H1 (cell line): ENCODE measurements at places on chromosomes 6 and 20.

DNA sequence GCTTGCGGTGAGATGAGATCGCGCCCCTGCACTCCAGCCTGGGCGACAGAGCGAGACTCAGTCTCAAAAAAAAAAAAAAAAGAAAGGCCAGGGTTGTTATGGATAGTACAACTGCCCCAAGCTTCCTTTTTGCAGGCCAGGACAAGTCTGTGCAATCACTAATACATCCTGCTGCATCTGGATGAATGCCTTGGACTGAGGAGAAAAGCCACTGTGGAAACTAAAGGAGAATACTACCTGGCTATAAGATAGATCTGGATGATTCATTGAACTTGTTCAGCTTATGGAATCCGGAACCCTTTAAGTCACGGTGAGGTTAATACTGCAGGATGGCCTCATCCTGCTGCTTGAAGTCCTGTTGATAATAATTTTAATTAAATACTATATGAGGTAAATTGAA, 278.2 kb downstream of the TFAP2A start:
- no peak for DNase-seq

DNA sequence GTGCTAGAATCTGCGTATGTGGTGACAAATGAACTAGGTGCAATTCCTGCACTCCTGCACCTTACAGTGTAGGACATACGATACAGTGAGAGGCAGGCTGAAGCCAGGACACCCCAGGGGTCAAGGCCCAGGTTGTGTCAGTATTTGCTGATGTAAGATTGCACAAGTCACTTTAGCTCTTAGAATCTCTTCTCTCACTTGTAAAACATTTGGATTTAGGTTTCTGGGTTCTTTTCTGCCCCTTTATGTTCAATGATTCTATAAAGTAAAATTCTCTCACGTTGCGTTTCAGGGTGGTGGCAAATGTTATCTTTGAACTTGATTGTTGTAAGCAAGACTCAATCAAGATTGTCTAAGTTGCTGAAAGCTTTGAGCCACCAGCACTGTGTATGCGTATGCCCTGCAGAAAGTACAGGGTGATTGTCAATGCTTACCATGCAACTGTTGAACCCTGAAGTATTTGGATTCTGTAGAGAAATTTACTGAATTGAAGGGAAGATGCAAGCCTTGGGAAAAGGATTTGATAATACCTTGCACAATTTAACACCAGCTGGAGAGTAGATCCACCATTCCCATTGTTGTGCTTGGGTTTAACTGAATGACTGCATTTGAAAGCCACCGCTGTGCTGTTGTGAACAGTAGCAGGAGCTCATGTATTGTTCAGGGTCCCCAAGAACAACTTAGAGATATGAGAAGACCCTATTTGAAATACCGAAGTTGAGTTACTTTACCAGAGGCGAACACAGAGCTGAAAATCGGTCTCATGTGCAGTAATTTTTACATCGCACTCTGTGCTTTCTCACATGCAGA, 106.1 kb upstream of the CITED2 start:
- no peak for DNase-seq

DNA sequence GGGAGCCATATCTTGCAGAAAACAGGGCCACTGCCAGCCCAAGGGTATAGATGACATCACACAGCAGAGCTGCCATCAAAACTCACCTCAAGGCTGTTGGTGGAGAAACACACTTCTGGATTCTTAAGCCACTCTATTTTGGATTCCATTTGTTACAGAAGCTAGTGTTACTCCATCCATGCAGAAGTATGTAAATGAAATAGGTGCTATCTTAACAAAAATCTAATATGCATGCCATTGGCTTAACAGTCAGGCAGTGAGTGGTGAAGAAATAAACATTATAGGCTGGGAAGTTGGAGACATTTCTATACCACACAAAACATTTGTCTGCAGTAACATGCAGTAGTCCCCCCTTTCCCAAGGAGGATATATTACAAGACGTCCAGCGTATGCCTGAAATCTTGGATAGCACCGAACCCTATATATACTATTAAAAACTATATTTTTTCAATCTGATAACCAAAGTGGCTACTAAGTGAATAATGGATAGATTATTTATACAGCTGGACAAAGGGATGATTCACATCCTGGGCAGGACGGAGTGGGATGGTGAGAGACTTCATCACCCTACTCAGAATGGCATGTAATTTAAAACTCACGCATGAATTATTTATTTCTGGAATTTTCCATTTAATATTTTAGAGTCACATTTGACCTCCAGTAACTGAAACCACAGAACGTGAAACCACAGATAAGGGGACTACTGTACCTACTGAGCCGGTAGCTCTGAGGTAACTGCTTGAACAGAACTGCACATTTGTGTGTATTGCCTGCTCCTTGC, 160.0 kb upstream of the PLN start:
- DNase-seq, result no peak

DNA sequence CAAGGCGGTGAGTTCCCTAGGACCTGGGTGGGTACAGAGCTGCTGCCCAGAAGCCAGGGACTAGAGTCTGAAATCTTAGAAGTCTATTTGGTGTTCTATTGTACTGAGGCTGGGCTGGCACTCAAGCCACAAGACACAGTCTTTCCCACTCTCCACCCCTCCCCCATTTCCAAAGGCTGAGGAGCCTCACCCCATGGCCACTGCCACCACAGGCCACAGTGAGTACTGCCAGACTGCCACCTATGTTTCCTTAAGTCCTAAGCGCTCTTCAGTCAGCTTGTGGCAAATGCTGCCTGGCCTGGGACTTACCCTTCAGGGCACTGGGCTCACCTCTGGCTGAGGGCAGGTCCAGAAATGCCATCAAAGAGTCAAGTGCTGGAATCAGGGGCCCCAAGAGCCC, 469.3 kb downstream of the HAO1 start:
- DNase-seq, result no peak

- no peak for DNase-seq
Measured at GRCh38 chr6:156191895-156192294, 585.3 kb upstream of the ARID1B start.

DNA sequence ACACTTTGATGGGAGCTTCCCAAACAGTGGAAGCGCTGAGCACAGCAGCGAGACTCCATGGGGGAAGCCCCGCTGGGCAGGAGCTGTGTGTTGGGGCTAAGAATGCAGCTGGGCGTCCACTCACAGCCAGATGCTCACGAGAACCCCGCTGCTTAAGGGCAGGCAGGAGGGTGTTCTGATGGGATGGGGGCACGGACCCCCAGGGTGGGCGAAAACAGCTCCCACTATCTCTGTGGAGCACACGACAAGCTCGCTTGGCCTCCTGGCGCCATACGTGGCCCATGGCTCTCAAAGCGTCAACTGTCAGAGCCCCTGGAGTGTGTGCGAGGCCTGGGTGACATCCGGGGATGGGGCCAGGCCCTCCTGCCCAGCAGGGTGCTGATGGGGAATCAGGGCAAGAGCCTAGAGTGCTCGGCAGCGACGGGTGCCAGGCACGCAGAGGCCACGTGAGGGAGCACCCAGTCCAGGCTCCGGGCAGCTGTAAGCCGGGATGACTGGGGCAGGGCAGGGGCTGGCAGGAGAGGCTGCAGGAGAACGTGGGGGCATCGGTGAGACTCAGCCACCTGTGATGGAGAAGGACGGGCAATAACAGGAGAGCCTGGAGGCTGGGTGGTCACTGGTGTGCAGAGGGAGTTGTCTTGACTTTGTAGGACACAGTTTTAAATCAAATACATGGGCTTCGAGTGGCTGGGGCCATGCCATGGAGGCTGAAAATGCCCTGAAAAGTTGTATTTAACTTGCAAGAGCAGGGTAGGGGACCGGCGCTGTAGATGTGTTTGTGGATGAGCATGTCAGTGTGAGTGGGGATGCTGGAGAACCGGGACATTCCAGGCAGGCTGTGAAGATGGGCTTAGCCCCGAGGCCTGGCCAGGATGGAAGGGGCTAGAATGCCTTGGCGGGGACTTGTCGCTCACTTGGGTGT, 27.3 kb downstream of the PYGB start:
- DNase-seq, result peak; percentile 43

GRCh38 chr20:3398681-3399252, 8.7 kb downstream of the DNAAF9 start:
- DNase-seq, result no peak

GRCh38 chr20:4951299-4951698, 50.0 kb downstream of the SLC23A2 start:
- no peak for DNase-seq

- no peak for DNase-seq
Measured at GRCh38 chr6:109311471-109311870, 70.8 kb downstream of the CD164 start.

GRCh38 chr6:144131248-144131709, 19.0 kb upstream of the STX11 start:
- no peak for DNase-seq

- DNase-seq, result no peak
Measured at GRCh38 chr20:41242807-41243206, 74.7 kb downstream of the ZHX3 start.

DNA sequence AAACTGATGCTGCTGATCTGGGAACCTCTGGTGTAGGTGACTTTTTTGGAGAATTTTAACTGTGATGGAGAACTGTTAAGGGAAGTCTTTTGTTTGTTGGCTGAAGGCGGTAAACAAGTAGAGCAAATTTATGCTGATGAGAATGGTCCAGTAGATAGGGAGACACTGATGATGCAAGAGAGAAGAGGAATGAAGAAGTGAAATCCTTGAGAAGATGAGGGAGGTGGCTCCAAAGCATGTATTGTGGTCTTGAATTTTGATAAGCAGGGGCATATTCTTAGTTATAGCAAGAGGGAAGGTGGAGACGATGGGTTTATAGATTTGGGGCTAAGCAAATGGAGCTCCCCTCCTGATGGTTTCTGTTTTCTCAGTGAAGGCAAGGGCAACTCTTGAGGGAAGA, 22.0 kb downstream of the MAPK14 start:
- no peak for DNase-seq

DNA sequence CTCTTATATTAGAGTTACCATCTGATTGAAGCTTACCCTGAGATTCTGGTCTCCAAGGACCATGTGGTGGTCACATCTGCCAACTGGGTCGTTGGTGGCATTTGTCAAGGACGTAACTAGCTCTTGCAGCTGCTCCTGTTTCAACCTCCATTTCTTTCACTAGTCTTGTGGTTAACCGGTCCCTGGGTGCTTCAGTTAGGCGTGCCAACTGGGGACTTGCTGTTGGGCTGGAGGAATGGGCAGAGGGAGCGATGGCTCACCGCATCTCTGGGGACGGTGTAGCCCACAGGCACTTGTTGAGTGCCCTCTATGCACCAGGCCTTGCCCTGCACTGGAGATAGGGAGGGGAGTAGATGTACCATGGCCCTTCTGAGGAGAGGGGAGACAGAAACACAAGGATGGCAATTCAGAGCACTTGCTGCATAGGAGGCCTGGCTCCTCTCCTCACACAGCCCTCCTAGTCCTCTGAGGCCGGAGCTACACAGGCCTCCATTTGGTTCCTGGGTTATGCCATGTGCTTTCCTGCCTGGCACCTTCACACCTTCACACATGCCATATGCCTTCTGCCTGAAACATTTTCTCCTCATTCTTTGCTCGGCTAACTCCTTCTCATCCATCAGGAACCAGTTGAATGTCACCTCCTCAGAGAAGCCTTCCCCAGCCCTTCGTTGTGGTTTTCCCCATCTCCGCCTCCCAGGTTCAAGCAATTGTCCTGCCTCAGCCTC, 20.0 kb upstream of the ASXL1 start:
- DNase-seq, result no peak

GRCh38 chr20:47038566-47039560, 144.2 kb downstream of the EYA2 start:
- DNase-seq, result no peak

GRCh38 chr20:17225851-17226409, 910 bp upstream of the PCSK2 start:
- peak; percentile 56 for DNase-seq

DNA sequence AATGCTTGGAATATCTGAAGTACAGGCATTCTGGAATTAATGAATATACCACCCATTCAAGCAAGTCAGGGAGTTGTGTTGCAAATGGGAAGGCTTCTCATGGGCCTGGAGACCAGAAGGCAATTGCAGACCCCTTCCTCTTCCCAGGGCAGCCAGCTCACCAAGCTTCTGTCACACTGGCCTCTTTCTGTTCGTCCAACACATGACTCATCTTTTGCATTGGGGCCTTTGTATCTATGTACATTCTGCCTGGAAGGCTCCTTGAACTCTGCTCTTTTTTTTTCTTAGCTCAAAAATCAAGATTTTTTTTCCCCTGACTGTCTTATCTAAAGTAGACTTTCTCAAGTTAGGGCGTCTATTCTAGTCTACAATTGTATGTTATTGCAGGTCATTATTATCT, 132.9 kb upstream of the MYLIP start:
- DNase-seq, result no peak
